Stimulated activated CD4-positive, alpha-beta T cell treated with anti-CD3 and anti-CD28 coated beads, Interleukin-1b, Interleukin-23, amount 100 ng/mL, for 48 hours (primary cell): ENCODE measurements at places on chromosomes 5 and 9.

DNA sequence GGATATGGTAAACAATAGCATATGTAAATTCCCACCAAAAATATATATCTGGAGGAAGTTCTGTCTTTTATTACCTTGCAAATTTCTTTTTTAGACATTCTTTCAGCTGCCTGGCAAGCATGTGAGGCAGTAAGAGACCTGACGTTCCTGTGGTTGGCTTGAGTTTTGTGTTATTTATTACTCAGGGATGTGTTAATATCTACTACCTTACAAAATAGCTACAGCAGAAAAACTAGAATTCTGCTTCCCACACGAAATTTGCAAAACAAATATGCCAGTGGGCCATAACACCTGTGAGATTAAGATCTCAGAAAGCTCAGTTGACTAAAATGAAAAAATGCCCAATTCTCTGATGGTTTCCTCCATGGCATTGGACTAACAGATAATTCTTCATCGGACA, 274.2 kb downstream of the TMEM167A start:
- DNase-seq, result no peak

DNA sequence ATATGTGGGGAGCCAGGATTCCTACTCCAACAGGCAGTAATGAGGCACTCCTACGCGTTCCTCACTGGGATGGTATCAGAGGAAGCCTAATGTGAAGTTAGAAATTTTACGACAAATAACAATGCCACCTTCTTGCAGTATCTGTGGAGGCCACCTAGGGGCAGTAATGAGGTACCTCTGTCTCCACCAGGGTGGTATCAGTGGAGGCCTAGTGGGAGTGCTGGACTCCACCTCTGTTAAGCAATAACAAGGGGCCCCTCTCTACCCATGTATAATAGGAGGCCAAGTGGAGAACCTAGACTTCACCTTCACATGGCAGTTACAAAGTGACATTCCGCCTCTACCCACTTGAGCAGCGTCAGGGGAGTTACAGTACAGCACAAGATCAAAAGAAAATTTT, 147.9 kb downstream of the PLPPR1 start:
- no peak for DNase-seq

GRCh38 chr9:133347515-133347984, 381 bp downstream of the MED22 start:
- DNase-seq, result no peak

GRCh38 chr5:78519198-78519941, 129.2 kb downstream of the LHFPL2 start:
- no peak for DNase-seq

DNA sequence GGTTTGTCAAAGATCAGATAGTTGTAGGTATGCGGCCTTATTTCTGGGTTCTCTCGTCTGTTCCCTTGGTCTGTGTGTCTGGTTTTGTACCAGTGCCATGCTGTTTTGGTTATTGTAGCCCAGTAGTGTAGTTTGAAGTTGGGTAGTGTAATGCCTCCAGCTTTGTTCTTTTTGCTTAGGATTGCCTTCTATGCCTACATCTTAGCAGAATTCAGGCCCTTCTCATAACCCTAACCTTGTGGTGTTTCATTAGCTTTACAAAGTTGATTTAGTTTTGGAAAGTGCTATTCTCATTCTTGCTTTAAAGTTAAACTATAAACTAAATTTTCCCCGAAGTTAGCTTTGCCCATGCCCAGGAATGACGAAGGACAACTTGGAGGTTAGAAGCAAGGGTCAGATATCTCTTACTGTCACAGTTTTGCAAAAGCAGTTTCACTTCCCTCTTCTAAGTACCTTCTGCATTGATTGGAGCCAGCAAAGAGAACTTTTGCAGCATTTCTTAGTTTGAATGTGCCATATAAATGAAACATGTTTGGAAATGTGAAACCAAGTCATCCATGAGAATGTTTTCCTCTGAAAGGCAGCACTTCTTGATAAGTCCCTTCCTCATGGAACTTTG, 274.3 kb upstream of the DMRT1 start:
- no peak for DNase-seq

DNA sequence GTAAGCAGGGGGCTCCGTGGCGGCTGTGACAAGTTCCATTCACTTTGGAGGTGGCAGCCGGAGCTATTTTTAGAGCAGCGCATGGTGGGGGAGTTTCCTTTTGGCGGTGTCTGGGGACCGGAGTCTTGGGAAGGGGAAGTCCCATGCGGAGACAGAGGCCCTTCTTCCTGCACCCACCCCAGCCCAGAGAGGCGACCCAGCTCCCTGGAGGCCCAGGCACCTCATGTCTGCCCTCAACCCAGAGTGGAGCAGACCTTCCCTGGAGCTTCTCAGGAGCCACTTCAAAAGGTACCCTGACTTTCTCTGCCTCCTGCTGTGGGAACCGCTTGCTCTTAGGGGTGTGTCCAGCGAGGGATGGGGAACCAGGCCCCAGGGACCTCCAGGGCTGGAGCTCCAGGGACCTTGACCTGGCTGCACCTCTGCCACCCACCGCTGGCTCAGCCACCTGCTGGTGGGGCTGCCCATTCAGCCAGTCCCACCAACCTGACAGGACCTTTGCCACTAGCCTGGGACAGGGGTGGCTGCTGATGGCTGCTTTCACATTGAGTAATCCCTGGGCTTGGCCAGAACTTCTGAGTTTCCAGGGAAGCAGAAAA, 34.1 kb downstream of the NEK6 start:
- DNase-seq, result peak; percentile 24

- DNase-seq, result no peak
These were observed 153.1 kb upstream of the RAPGEF1 start for GRCh38 chr9:131892902-131893500.

DNA sequence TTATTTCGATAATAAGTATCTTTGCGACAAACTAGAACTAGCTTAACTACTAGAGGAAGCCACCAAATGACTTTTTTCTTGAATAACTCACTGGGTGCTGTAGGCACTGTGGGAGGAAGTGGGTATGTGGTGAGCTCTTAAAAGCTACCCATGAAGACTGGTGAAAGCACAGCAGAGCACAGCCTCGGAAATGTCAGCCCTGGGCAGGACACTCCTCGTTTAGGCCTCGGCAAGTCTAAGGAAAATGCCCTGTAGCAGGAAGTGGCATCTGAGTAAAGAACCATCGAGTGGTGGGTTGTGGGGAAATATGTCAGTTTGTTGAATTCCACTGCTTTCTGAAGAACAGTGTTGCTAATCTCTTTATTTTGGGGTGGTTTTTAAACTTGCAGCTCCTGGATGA, 44.0 kb upstream of the NCS1 start:
- DNase-seq, result peak; percentile 70

DNA sequence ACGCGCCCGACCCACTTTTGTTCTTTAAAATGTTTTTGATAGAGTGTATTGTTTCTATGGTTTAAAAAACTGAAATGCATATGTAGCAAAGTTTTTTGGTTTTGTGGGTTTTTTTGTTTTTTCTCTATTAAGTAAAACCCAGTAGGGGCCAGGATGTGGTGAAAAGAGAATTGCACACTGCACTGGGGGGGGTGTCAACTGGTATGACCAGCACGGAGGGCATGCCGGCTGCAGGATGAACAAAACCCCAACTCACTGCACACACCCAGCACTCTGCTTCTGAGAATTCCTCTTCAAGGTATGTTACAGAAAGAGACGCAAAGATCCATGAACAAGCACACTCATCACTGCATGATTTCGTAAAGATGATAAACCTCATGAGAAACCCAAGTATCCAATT, 75.0 kb downstream of the STK10 start:
- DNase-seq, result peak; percentile 78
